ENCODE measurements at places on chromosomes 7 and 10.

DNA sequence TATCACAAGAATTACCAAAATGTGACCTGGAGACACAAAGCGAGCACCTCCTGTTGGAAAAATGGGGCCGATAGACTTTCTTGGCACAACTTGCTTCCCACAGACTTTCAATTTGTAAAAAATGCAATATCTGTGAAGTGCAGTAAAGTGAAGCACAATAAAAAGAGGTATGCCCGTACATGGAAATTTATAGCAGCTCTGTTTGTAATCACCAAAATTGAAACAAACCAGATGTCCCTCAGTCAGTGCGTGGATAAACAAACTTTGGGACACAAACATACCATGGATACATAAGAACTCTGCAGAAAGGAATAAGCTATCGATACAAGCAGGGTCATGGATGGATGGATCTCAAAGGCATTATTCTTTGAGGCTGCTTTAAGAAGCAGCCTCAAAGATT is 33.6 kb downstream of the ARID5B start:
- no peak for DNase-seq

DNA sequence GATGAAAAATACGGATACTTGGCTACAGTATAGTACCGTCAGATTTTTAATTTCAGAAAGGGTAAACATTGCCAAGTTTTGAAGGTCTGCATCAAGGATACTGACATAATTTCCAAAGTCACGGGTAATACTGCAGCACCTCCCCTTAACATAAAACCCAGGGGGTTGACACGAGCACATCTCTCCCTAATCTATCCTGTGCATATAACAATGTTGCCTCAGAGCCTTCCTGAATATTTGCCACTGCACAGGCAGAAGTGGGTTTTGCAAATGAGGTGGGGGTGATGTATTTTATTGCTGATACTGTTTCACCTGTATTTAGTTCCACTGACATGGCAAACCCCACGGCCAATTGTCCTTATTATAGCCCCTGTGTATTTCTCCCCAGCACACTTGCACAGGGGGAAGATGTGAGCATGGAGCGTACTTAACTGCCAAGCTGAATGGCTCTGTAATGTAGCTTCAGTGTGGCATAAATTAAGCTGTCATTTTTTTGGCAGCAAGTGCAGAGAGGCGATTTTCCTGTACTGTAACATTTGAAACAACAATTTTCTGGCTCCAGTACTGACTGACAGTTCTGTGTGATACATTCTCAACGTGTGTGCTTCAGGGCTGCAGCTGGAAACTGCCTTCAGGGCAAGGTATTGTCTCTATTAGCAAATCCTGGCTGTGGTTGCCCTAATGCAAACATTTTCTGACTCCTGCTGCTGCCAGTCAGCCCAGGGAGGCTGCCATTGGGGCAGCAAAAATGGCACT is 299.6 kb upstream of the SP4 start:
- DNase-seq, result no peak

DNA sequence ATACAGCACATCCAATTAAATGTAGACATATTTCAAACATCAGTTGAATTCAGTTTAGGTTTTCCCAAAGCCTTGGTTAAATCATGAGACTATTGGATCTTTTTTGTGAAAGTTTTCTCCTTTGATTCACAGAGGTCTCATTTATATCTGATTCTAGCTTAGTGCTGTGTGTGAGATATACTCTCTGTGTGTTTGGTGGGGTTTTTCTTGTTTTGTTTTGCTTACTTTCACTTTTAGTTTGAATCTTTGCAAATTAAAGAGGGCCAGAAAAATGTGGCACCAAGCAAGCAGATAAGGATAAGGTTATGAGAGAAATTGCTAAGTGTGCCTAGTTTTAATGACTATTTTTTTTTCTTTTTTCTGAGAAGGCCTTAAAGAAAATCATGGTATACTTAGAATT is 12.6 kb upstream of the OR6B1 start:
- no peak for DNase-seq

DNA sequence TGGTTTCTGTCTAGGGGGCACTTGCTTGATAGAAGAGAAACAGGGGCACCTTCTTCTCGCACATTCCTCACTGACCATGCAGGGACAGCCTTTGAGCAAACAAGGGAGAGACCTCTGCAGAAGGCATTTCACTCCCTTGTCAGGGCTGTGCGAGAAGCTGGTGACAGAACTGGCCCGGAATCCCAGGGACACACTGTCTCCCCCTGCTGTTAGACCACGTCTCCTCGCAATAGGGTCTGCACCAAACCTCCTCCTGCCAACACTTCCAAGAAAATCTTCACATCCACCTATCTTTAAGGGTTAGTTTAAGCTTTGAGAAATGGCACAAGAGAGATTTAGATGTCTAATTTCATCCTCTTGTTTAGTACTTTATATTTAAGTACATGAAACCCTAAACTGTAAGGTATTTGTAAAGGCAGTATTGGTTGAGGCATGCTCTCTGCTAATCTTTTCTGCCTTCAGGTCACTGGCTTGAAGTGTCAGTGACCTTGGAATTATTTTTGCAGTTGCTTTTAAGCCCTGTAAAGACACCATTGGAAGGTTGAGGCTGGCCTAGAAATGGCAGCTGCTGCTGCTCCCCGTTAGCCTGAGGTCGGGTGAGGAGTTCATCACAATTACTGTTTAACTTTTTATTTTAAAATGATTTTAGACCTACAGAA is 37.0 kb downstream of the RBM20 start:
- DNase-seq, result no peak

DNA sequence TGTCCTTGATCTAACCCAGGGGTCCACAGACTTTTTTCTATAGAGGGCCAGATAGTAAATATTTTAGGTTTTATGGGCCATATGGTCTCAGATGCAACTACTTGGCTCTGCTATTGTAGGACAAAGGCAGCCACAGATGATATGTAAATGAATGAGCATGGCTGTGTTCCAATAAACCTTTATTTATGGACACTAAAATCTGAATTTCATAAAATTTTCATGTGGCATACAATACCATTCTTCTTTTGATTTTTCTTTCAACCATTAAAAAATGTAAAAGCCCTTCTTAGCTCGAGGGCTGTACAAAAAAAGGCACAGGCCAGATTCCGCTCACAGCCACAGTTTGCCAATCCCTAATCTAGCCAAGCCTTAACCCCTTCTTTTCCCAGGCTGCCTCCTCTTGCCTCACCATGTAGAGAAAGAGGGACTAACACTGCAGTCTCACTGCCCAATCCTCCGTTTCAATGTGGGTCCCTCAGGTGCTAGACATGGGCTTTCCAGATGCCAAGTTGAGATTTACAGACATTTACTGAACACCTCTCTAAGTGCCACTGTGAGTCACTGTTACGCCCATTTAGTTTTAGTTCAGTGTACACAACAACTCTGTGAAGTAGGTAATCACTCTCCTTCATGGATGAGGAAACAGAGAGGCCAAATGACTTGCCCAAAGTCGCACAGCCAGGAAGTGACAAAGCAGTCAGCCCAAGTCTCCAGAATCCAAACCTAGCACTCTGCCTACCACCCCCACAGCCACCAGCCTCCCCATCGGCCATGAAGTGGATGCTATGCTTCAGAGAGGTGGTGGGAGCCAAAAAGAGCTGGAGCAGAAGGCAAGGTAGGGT is 132.6 kb upstream of the PDLIM1 start:
- DNase-seq, result no peak

DNA sequence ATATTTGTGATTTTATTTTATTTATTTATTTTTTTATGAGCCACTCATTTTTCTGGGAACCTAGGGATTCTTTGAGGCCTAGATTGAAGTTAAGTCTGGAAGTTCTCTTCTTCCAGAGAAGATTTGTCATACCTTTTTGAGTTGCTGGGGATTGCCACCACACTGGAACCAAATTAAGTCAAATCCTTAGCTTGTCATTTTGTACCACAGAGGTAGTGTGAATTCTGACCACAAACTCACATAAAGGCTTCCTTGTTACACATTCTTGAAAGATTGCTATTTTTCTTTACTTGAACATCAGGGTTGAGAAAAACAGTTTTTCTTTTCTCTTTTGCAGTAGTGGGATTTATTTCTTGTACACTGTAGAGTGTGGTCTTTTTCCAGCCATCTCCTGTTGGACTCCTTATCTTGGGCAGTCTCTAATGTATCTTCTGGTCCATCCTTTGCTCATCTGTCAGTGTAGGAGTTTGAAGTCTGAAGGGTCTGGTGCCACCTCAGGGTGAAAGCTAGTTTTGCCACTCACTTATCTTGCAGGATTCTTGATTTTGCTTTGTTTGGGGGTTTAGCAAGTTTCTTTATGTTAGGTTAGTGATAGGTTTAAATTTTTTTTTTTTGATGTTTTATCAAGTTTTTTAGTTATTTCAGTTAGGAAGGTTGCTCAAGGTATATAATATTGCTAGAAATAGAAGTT is 24.8 kb downstream of the PCBD1 start:
- no peak for DNase-seq
